ENCODE measurements at places on chromosomes 1 and 21.

- peak; percentile 65 for DNase-seq
These were observed 1.1 kb downstream of the TAGLN2 start for GRCh38 chr1:159924025-159924790.

DNA sequence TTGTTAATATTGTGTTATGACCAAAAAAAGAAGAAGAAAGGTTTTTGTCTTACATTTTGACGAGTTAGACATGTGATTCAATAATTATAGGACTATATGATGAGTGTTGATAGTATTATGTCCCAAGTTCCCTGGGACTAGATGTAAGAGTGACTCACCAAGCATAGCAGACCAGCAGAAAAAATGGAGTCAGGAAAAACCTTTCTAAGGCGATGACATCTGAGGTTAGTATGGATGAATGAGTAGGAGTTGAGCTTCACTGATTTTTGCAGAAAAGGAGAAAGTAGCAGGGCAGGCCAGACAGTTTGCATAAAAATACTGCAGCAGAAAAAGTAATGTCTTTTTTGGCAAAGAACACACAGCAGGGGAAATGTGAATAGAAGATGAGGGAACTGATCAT lies 1041.3 kb upstream of the ADGRL4 start:
- no peak for DNase-seq

GRCh38 chr1:40711465-40712404 lies 20.2 kb downstream of the NFYC start:
- DNase-seq, result no peak

DNA sequence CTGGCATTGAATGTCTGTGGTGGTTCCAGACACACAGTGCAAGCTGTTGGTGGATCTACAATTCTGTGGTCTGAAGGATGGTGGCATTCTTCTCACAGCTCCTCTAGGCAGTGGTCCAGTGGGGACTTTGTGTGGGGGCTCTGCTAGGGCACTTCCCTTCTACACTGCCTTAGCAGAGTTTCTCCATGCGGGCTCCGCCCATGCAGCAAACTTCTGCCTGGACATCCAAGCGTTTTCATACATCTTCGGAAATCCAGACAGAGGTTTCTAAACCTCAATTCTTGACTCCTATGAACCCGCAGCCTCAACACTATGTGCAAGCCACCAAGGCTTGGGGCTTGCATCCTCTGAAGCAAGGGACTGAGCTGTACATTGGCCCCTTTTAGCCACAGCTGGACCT lies 43.0 kb downstream of the RGS18 start:
- DNase-seq, result no peak

- DNase-seq, result no peak
These were observed 81.6 kb downstream of the PAX7 start for GRCh38 chr1:18712252-18712600.

DNA sequence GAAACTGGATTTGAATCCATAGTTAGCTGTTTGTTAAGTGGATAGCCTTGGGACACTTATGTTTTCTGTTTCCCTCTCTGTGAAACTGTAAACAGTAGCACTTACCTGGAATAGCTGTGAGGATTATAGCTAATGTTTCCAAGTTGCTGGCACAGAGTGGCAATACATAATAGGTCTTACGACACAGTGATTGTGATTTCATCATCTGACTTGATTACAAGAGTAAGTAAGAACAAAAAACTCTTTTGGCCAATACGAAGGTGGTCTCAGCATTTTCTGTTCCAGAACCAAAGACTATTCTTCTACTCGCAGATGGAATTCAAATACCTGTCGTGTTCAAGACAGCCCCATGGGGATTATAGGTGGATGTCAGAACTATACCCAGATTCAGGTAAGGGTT lies 2.1 kb downstream of the C8B start:
- DNase-seq, result no peak

GRCh38 chr1:50968821-50969610 lies 1.0 kb upstream of the CDKN2C start:
- DNase-seq, result peak; percentile 27

GRCh38 chr1:4224684-4225467 lies 324.8 kb upstream of the C1orf174 start:
- no peak for DNase-seq

DNA sequence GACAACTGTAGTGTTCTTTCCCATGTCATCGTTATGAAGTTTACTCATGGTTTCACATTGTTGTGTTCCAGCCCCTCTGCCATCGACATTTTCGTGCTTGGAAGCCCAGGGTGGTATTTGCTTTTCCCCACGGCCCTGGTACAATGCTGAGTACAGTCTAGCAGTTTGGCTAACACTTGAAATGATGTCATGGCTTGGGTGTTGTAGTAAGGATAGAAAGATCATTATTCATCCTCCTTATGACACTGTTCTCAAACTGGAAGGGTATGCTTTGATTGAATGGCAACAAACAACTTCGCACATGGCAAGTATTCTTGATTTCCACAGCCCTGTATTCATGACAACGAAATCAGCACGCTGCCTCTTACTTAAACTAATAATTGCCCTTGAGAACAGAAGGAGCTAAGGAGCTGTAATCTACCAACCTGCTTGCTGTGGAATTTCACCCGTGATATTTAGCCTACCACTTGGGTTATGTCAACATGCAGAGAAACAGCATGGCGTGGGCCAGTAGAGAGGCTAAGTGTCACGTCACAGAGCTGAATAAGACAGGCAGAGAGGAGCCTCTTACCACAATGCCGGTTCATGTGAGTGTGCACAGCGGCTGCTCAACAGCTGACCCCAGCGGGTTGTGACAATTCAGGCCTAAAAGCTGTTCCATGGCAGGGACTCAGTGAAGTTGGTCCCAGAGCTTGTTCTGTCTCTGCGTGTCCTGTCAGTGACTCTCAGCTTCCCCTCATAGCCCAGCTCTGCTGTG lies 73.9 kb downstream of the KCNJ6 start:
- no peak for DNase-seq

DNA sequence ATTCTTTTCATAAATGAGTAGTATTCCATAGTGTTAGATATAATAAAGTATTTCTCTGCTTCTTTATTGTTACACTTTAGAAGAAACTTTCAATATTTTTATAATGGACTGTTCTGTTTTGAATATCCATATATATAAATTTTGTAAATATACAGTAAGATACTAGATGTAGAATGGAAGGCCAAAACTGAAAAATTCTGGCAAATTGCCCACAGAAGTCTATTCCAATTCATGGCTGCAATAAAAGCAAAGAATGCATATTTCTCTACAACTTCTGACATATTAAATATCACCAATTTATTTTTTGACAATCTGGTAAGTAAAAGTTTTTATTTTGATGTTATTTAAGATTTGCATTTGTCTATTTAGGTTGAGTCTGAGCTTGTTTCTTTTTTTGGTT lies 532.5 kb downstream of the NCAM2 start:
- DNase-seq, result no peak

GRCh38 chr1:175863299-175864050 lies 120.1 kb upstream of the TNR start:
- DNase-seq, result no peak

DNA sequence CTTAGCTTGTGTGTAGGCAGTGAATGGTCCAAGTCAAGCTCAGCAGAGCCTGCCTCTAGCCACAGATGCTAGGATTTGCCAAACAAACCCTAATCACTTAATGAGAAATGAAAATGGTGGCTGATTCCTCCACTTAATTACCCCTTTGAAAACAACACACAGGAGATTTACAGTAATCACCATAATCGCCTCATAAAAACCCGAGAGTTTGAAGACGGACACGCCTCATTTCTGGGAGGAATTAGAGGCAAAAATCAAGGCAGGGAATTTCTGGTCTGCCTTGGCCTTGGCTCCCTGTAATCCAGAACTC lies 16.3 kb upstream of the FOXE3 start:
- no peak for DNase-seq

GRCh38 chr1:232574077-232574476 lies 55.9 kb downstream of the SIPA1L2 start:
- DNase-seq, result no peak

GRCh38 chr1:116147972-116148371 lies 36.8 kb downstream of the MAB21L3 start:
- no peak for DNase-seq

- DNase-seq, result no peak
These were observed 41.6 kb downstream of the ABCA4 start for GRCh38 chr1:94079080-94079940.

DNA sequence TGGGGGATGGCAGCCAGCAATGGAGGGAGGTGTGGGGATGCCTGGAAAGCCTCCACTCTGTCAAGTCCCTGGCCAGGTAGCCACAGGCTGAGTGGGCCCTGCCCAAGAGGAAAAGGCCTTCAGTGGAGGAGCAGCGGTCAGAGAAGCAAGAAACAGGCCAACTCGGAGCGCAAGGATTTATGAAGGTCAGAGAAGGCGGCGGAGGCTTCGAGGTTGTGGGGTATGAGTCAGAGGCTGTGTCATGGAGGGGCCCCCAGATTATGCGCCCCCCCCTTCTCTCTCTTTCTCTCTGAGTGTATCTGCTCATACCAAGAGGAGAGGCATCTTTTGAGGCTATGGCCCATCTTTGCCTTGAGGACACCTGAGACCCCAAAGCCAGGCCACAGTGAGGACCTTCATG lies 99.5 kb downstream of the CASZ1 start:
- no peak for DNase-seq

DNA sequence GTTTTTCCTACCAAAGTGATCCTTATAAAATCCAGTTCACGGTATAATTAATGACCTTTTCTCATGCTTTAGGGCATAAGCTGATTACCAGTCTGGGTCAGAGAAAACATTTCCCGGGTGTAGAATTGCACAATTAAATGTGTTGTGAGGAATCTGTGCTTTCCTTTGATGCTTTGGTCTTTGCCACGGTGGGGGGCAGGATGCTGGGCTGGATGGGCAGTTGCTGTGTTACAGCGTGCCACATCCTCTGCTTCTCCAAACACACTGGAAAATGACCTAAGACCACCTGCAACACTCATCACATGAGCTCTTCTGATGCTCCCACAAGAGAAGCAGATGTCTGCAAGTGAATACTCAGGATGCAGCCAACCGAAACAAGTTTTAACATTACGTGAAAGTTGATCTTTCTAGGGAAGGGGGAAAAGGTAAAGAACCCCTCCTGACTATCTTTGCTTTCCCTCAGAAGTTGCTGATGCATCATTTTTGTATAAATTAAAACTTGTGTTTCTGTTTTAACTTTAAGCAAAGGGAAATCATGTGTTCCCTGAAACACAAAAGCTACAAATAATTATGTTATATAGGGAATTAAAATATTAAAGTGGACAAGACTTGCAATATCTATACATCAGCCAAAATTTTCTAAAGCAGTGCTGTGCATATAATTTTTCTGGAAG lies 515.3 kb upstream of the NR5A2 start:
- DNase-seq, result no peak

GRCh38 chr1:210299501-210299900 lies 29.2 kb upstream of the HHAT start:
- DNase-seq, result no peak

DNA sequence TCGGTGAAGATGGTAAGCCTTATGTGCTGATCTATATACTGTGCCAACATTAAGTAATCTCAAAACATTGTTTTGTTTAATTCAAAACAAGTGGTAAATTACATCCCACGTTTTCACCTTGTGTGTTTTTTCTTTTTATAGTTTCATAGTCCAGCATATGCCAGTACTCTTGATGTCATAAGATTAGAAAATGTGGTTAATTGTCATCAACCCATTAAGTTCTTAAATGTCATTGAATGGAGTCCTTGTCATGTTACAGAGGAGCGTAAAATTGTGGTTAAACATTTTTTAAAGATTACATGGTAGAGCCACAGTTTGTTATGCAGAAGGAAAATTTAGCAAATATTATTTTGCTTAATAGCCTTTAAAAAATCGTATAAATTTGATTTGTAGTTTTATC lies 93.1 kb downstream of the FNBP1L start:
- no peak for DNase-seq

GRCh38 chr1:161114556-161114955 lies 3.3 kb downstream of the PFDN2 start:
- no peak for DNase-seq

DNA sequence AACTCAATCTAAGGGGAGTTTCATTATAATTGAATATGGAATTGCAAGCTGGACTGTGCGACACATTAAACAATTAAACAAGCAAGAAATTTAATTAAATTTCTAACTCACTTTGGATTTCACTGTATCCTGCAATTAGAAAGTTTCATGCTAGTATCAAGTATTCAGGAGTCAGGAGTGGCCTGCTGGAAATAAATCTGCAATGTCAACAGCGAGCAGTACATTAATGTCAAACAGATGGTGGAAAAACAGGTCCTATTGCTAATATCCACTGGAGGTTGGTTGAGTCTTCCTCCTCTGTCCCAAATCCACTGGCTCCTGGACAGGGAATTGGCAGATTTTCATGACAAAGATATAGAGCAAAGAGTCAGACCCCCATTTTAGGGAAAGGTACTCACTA lies 237.1 kb downstream of the VAV3 start:
- no peak for DNase-seq

DNA sequence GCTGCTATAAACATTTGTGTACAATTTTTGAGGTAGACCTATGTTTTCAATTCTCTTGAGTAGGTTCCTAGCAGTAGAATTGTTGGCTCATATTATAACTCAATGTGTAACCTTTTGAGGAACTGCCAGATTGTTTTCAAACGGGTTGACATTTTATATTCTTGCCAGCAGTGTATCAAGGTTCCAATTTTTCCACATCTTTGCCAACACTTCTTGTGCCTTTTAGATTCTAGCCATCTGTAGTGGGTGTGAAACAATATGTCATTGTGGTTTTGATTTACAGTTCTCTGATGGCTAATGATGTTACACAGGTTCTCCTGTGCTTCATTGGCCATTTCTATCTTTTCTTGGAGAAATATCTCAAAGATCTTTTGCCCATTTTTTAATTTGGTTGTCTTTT lies 36.4 kb downstream of the MAP3K7CL start:
- no peak for DNase-seq

GRCh38 chr21:37525810-37526209 lies 159.2 kb downstream of the DYRK1A start:
- DNase-seq, result no peak

DNA sequence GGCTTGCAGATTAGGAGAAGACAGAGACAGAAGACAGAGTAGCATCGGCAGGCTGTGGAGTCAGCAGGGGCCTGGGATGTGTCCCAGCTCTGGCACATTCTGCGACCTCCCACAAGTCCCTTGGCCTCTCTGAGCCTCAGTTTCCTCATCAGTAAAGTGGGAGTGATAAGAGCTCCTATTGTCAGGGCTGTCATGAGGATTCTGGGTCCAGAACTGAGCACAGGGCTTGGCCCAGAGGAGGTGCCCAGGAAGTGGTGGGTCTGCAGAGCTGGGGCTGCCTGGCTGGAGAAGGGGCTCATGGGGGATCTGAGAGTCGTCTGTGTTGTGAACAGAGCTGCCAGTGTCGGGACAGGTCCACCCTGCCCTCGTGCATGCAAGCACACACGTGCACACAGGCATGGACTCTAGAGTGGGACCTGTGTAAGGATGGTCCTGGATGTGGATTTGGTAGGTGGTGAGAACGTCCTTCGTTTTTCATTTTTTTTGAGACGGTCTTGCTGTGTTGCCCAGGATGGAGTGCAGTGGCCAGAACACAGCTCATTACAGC lies 262.9 kb downstream of the PTPRU start:
- no peak for DNase-seq

- DNase-seq, result no peak
These were observed 71.4 kb downstream of the KCNN3 start for GRCh38 chr1:154798645-154799044.

GRCh38 chr1:79323239-79324025 lies 316.9 kb upstream of the ADGRL4 start:
- DNase-seq, result no peak

GRCh38 chr21:37971390-37971950 lies 55.2 kb upstream of the KCNJ6 start:
- no peak for DNase-seq
